ENCODE measurements at places on chromosomes 1 and 21.

DNA sequence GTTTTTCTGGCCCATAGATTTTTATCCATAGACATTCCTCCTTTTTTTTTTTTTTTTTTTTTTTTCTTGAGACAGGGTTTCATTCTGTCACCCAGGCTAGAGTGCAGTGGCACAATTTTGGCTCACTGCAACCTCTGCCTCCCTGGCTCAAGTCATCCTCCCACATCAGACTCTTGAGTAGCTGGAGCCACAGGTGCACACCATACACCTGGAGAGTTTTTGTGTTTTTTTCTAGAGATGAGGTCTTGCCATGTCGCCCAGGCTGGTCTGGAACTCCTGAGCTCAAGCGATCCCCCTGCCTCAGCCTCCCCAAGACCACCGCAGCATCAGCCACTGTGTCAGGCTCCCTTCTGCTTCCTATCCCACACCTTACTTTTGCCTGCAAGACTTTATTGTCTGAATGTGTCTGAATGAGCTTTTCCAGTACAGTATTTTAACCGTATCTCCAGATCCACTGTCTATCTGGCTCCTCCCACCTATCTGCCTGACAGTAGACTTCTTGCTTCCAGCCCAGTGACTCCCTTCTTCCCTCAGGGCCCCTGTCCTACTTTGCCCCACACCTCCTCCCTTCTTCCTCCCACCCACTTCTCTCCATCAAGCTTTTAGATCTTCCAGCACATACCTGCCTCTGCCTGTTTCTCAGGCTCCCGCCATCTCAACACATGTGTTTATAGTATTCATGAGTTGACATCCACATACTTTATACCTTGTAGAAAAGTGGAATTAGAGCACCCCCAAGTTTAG lies 6.1 kb downstream of the C1orf21 start:
- DNase-seq: no peak

DNA sequence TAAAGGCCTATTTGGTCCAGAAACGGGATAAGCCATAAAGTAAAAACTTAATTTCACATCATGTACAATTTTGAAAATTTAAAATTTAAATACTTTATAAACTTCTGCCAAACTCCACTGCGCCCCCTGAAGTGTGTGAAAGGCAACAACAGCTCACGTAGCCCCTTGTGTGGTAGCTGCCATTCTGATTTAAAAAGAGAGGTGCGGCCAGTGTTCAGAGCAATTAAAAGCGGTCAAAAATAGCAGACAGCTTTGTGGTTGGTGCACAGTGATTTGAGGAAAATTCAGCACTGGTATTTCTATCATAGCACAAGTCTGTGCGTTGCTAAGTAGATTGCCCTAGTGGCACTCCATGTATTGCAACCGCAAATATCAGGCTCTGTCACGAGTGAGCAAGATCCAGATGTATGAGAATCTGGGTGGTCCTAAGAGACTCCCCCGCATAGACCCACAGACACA lies 122.5 kb downstream of the ATG4C start:
- DNase-seq: no peak

GRCh38 chr1:160097911-160098851 lies at the start of gene IGSF8:
Gene IGSF8 (minus strand): TSS chr1:160098619. CDS start chr1:160098472, 147 bp downstream.
- DNase-seq: peak; percentile 89

DNA sequence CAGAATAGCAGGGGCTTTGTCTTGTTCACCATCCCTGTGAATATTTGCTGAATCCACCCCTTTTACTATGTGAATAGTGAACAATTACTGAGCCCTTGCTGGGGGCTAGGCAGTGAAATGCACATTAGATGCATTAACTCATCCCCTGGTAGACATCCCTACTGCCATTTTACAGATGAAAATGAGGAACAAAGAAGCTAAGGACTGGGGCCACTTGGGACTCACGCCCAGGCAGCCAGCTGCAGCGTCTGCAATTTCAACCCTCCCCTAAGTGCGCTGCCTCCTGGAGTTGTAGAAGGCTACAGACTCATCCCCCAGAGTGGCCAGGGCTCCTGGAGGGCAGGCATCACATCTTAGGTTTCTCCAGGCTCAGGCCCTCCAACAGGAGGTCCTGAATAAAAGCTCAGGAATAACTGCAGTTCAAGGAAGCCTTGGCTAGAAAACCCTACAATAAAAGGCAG lies 31.6 kb downstream of the CAPZB start:
- DNase-seq: no peak

- DNase-seq: no peak
These were observed 89.8 kb upstream of the GNG12 start for GRCh38 chr1:67923074-67923473.

DNA sequence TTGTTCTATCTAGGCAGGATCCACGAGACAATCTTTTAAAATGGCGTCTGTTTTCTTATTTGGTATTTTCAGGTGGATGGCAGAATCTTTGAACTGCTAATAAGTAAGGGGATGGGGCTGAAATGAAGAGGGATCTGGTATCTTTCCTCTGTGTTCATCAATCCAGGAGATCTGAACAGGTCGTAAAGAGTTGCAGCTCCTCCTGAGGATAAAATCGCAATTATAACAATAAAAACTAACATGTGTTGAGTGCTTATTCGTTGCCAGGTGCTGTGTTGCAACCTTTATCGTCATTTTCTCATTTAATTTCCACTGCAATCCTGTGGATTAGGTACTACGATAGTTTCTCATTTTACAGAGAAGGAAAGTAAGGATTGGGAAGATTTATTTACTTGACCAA lies 134.6 kb upstream of the DPYD start:
- DNase-seq: no peak

GRCh38 chr1:85617633-85618100 lies 37.1 kb downstream of the CCN1 start:
- no peak for DNase-seq

DNA sequence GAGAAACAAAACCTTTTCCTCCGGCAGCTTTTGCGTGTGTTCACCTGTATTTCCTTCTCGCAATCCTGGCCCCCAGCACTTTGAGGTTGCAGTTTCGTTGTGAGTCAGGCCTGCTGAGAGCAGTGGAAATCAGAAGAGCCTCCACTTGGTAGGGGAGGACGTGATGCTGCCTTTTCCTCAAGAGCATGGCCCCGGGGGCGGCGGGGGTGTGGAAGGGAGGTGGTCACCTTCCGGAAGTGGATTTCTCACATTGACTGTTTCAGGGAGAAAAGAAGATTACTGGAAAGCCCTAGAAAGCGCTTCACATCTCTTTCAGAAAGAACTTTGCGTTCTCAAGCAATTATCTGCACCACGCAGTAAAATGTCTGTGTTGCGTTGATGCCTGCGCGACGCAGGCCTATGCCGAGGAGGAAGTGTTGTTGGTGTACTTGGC lies 12.2 kb upstream of the IL10 start:
- DNase-seq: no peak

- peak; percentile 84 for DNase-seq
These were observed 129.2 kb upstream of the SYT6 start for GRCh38 chr1:114282751-114283403.

DNA sequence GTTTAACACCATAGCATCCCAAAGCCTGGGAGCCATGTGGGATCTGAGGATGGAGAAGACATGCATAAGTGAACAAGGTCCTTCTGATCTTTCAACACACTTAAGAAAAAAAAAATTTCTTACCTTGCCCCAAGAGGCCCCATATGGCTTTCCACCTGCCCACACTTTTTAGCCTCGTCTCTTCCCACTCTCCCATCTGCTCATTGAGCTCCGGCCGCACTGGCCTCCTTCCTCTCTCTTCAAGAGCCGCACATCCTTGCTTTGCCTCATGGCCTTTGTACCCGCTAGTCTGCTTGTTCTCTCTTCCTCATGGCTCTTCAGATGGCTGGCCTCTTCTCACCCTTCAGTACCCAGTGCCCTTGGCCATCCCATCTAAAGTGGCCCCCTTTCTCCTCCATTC lies 70.2 kb upstream of the PDE4B start:
- DNase-seq: no peak

GRCh38 chr1:168141871-168142385 lies 5.2 kb upstream of the GPR161 start:
- DNase-seq: no peak

DNA sequence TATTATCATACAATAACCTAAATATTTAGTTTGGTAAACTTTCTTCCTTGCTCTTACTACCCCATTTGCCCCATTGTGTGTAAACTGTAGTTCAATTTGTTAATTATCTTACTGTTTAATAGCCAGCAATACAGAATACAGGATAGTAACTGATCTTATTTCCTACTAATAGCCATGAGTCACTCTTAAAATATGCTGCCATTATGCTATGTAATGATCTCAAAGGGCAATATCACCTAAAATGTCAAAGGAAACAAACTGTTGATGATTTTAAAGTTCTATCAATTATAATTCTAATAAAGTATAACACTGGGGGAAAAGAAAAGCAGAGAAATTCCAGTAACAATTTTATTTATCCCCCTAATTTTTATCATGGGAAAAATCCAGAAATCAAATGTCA lies 4.3 kb downstream of the SLC30A1 start:
- DNase-seq: no peak

DNA sequence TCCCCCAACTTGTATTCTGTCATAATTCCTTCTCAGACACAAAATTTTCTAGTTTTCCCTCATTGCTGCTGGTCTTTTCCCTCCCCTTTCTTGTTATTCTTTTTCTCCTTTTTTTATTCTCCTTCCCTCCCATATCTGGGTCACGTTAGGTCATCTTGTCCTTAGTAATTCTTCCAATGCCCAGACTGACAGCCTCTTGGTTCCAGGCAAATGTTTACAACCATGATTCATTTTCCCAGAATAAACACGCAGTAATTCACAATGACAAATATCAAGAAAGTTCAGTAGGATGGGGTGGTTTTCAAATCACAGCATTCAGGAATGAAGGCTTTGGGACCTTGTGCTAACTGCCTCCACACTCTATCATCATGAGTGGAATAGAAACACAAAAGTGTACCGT lies 25.2 kb downstream of the NHLH2 start:
- DNase-seq: no peak

- peak; percentile 56 for DNase-seq
These were observed 5.0 kb downstream of the PFKL start for GRCh38 chr21:44304877-44305293.

DNA sequence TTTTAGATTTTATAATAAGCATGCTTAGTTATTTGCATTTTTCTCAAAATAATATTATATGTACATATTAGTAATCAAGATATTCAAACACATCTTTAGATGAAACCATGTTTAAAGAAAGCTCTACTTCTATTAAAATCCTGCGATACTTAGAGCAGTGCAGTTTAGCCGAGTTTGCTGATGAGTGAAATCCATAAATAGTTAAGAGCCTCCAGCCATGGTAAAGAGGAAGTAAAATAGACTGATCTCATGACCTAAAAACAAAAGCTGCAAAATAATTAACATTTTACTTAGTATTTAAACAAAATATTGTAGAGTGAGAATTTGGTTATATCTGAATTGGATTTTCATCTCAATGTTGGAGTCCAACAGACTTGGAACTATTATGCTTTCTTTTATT lies 147.4 kb upstream of the NRIP1 start:
- peak; percentile 4 for DNase-seq

DNA sequence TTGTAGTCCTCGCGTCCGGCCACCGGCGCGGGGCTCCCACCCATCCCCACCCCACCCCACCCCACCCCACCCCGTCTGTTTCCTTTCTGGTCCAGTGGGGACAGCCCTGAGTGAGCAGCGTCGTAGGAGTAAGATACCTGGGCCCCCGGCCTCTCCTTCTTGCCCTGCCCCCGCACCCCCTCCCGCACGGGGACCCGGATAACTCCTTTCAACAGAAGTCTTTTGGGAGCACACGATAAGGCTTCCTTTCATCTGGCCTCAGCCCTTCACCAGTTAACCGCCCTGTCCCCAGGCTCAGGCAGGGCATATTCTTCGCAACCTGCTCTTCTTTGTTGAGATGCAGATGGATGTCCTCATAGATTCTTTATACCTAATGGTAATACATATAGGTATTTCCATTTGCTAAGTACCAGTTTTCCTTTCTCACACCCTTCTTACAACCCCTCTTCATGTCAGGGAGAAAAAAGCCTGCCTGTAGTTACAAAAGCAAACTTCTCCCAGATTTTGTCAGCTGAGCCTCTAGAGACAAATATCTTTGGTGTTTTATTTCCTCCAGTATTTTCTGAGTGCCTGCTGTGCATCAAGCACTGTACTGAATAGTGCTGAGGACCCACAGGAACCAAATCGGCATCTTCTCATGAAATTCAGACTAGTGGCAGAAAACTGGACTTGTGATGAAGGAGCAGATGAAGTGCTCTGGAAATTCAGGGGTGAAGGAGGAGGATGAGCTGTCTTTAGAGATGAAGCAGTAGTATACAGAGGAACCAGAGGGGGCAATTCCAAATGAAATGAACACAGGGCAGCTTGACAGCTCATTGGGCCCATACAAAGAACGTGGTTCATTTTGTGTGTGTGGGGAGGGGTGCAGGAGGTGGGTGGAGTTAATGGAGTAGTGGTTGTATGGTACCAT lies 33.6 kb downstream of the SLC2A1 start:
- DNase-seq: peak; percentile 54

DNA sequence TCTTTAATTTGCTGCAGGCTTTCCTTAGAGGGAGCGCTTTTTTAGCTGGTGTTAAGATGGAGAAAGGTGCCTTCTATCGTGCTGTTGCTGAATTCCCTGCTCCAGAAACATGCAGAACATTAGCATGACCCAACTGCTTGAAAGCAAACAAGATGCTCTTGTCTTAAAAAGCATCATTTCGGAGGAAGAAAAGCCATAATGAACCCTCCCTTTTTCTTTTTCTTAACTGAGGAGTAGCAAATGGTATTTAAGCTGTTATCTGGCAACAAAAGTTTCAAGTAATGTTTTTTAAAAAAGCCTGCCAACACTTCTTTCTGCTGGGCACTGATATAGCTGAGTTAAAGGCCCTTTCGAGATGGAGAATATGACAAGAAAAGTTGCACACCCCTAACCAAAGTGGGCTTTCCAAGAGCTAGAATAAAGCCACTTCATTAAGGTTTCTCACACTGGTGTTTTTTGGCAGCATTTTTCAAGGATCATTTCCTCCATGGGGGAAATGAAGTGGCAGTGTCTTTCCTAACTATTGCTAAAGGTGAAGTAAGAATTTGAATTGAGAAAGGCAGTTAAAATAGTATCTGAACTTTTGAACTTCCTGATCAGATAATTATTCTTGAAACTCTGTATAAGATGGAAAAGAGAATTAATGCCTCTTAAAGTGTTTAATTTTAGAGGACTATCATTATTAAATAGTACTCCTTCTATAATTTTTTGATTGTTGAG lies 38.8 kb downstream of the ST6GALNAC5 start:
- DNase-seq: no peak

DNA sequence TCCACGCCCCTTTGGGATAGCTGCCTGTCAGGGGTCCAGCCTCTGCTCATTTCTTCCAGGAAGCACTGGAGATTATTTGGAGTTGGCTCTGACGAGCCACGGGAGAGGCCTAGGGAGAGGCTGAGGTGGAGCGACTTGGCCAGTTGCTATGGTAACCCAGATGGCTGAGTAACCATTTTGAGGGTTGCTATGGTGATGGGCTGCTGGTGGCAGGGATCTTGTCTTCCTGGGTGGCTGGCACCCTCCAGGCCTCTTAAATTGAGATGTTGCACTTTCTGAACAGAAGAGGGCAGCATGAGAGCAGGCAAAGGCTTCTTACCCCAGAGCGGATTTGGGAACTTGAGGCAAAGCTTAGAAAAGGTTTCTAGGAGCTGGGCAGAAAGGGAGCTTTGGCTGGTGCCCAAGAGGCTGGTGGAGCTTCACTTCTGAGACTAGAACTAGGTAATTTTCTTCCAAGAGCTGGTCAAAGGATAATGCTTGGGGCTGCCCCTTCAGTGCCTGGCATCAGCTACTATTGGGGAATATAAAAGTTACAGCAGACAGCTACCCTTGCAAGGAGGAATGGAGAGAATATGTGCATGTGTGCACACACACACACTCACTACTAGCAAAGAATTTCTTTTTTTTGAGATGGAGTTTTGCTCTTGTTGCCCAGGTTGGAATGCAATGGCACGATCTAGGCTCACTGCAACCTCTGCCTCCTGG lies 72.5 kb downstream of the NDUFS5 start:
- peak; percentile 83 for DNase-seq

GRCh38 chr1:179745131-179745611 lies 2.1 kb downstream of the FAM163A start:
- DNase-seq: no peak

Measured in midbrain (tissue), 1 donor.